ENCODE measurements at places on chromosomes 13 and 19. TPM values are rescaled to one million over a fixed set of nuclear protein-coding genes. Genes with fewer than 3 reads are reported as not detected.

DNA sequence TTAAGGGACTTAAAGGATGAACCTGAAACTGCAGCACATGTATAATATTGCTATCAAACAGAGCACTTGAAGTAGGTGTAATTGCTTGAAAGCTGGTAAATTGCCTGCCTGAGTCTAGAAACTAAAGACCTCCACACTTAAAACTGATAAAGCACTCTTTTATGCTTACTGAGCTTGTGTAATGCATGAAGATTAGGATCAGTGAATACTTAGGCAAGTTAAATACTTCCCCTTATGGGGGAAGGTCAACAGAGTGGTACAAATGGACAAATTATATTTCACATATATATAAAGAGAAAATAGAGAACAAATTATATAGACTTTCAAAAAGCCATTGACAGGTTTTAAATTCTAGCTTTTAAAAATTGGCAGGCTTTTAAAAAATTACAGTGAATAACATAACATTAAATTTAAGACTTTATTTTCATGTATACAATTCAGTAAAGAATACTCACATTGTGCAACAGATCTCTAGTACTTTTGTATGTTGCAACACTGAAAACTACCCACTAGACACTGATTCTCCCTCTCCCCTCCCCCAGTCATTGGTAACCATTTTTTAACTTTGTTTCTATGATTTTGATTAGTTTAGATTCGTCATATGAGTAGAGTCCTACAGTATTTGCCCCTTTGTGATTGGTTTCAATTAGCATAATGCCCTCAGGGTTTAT, 23.9 kb downstream of the PIBF1 start:
- no peak overlapping the region for H3K27ac ChIP-seq
- DNase-seq = no peak
- H3K4me3 ChIP-seq = no peak overlapping the region
- H3K36me3 ChIP-seq = peaks cover 8% of the 10 kb centered on the region
- no peaks in the 10 kb centered on the region for H3K4me1 ChIP-seq

DNA sequence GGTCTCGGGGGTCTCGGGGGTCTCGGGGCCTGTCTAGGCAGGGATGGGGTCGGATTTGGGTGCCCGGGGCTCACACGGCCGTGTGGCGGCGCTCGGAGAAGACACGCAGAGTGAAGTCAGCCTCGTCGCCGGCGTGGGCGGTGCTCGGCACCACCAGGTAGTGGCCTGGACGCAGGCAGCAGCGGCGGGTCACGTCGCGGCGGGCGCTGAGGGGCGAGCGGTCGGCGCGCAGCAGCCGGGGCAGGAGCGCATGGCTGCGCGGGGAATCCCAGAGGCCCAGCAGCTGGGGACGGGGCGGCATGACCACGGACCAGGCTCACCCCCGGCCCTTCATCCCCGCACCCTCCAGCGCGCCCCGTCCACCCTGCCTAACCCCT, 8.2 kb downstream of the CAPN12 start:
- no peak overlapping the region for H3K4me3 ChIP-seq
- peaks cover 24% of the 10 kb centered on the region for H3K4me1 ChIP-seq
- H3K36me3 ChIP-seq = peaks cover 11% of the 10 kb centered on the region

DNA sequence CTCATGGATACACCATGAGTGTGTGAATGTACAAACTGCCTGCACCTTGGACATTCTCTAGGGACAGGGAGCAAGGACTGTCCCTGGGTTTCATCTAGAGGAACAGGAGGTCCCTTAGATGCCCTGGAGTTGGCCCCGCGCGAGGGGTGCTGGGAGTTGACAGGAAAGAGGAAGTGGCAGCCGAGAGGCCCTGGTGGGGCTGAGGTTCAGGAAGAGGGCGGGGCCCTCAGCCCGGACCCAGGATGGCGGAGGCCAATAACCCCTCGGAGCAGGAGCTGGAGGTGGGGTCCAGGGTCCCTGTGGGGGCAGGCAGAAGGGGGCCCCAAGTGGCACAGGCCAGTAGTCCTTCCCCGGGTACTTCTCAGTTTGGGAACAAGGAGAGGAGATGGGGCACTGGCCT, 6.9 kb downstream of the PKN1 start:
- H3K27ac ChIP-seq = no peak overlapping the region
- peaks cover 3% of the 10 kb centered on the region for H3K4me1 ChIP-seq
- H3K36me3 ChIP-seq = peaks cover 3% of the 10 kb centered on the region
- no peaks in the 10 kb centered on the region for H3K27me3 ChIP-seq
- H3K4me3 ChIP-seq = no peak overlapping the region

- H3K36me3 ChIP-seq = no peaks in the 10 kb centered on the region
- H3K27ac ChIP-seq = no peak overlapping the region
- no peak overlapping the region for H3K4me3 ChIP-seq
- no peaks in the 10 kb centered on the region for H3K27me3 ChIP-seq
- no peak for DNase-seq
Measured at GRCh38 chr13:42707048-42707447, 74.3 kb upstream of the FAM216B start.

GRCh38 chr13:110912651-110913051, 2.2 kb downstream of the ANKRD10 start:
- DNase-seq = peak; percentile 82
- H3K4me3 ChIP-seq = peak overlapping the region; percentile 81
- H3K4me1 ChIP-seq = peaks cover 35% of the 10 kb centered on the region
- H3K27me3 ChIP-seq = no peaks in the 10 kb centered on the region
- H3K36me3 ChIP-seq = peaks cover 11% of the 10 kb centered on the region

- H3K36me3 ChIP-seq = no peaks in the 10 kb centered on the region
- DNase-seq = no peak
- no peaks in the 10 kb centered on the region for H3K27me3 ChIP-seq
- H3K4me1 ChIP-seq = no peaks in the 10 kb centered on the region
- no peak overlapping the region for H3K27ac ChIP-seq
Measured at GRCh38 chr13:44867825-44868224, 121.4 kb downstream of the NUFIP1 start.

GRCh38 chr13:113981611-113982295, 7.9 kb upstream of the C13orf46 start:
- peaks cover 7% of the 10 kb centered on the region for H3K4me1 ChIP-seq
- peaks cover 17% of the 10 kb centered on the region for H3K36me3 ChIP-seq
- no peak for DNase-seq
- H3K4me3 ChIP-seq = no peak overlapping the region
- no peak overlapping the region for H3K27ac ChIP-seq

- H3K27me3 ChIP-seq = no peaks in the 10 kb centered on the region
- peaks cover 30% of the 10 kb centered on the region for H3K4me1 ChIP-seq
- H3K4me3 ChIP-seq = peak overlapping the region; percentile 76
- DNase-seq = no peak
- no peaks in the 10 kb centered on the region for H3K36me3 ChIP-seq
Measured at GRCh38 chr19:45468159-45468651, 409 bp downstream of the FOSB start.

GRCh38 chr13:96373597-96373996, 283.7 kb downstream of the HS6ST3 start:
- no peak overlapping the region for H3K4me3 ChIP-seq
- no peaks in the 10 kb centered on the region for H3K4me1 ChIP-seq
- no peaks in the 10 kb centered on the region for H3K36me3 ChIP-seq
- H3K27ac ChIP-seq = no peak overlapping the region

- H3K27ac ChIP-seq = no peak overlapping the region
- H3K4me3 ChIP-seq = no peak overlapping the region
- no peaks in the 10 kb centered on the region for H3K4me1 ChIP-seq
- no peak for DNase-seq
- H3K27me3 ChIP-seq = no peaks in the 10 kb centered on the region
Measured at GRCh38 chr19:50159078-50159477, 4.0 kb downstream of the IZUMO2 start.

GRCh38 chr13:52945348-52945747, 83.3 kb upstream of the OLFM4 start:
- H3K4me3 ChIP-seq = no peak overlapping the region
- H3K27me3 ChIP-seq = no peaks in the 10 kb centered on the region
- H3K4me1 ChIP-seq = no peaks in the 10 kb centered on the region
- no peaks in the 10 kb centered on the region for H3K36me3 ChIP-seq
- DNase-seq = no peak

- peaks cover 4% of the 10 kb centered on the region for H3K27me3 ChIP-seq
- H3K4me3 ChIP-seq = no peak overlapping the region
- no peak overlapping the region for H3K27ac ChIP-seq
- DNase-seq = peak; percentile 6
- H3K36me3 ChIP-seq = no peaks in the 10 kb centered on the region
- no peaks in the 10 kb centered on the region for H3K4me1 ChIP-seq
Measured at GRCh38 chr19:34145741-34146202, 26.5 kb upstream of the LSM14A start.

DNA sequence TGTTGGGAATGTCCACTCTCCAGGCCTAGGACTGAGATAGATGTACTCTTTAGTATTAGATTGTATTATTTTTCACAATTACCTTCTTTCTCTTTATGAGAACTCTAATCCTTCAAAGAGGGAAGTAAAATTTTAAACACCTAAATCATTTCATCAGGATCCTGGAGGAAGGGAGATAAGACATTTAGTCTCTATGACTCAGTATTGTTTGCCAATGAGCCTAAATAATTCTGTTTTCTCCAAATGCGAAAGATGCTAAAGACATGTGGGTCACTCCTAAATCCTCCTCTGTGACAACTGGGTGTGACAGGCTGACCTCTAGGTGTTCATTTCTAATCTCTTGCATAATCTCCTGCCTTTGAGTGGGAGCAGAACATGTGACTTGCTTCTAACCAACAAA, 1736.6 kb upstream of the MIR17HG start:
- no peaks in the 10 kb centered on the region for H3K36me3 ChIP-seq
- H3K4me3 ChIP-seq = no peak overlapping the region
- H3K27me3 ChIP-seq = no peaks in the 10 kb centered on the region
- DNase-seq = no peak

DNA sequence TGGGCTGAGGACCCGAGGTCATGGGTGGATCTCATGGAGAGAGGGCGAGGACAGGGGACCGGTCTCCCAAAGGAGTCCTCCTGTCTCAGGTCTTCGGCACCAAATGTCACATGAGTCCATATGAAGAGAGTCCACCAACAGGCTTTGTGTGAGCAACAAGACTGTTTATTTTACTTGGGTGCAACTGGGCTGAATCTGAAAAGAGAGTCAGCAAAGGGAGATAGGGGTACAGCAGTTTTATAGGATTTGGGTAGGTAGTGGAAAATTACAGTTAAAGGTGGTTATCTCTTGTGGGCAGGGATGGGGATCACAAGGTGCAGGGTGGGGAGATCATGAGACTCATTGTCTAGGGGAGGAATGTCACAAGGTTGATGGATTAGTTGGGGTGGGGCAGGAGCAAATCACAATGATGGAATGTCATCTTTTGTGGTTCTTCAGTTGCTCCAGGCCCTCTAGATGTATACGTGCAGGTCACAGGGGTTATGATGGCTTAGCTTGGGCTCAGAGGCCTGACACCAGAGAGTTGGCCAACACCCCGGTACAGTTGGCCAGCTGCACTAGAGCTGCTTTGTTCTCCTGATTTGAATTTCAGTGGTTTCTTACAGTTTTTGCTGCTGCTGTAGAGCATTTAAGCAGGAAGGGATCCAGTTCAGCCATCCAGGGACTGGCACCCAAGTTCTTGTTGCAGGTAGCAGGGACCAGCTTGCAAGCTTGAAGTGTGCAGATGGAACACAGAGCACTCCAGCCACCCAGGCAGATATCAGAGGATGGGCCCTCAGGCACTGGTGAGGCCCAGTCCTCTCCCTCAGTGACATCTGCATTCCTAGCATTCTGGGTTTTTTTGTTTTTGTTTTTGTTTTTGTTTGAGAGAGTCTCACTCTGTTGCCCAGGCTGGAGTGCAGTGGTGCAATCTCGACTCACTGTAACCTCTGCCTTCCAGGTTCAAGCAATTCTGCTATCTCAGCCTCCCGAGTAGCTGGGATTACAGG, 26.4 kb upstream of the IGFL1 start:
- no peak overlapping the region for H3K4me3 ChIP-seq
- no peak overlapping the region for H3K27ac ChIP-seq
- peaks cover 23% of the 10 kb centered on the region for H3K27me3 ChIP-seq
- DNase-seq = no peak
- no peaks in the 10 kb centered on the region for H3K36me3 ChIP-seq
- no peaks in the 10 kb centered on the region for H3K4me1 ChIP-seq

Gene PVR
- total RNA-seq = 83.5 TPM

Gene CD177
- total RNA-seq = not detected

Gene TEX101
- total RNA-seq = not detected

Gene TLE6
- 0.11 TPM for total RNA-seq

Gene CD209
- not detected for total RNA-seq
